ENCODE measurements at places on chromosomes 4 and X. TPM values are rescaled to one million over a fixed set of nuclear protein-coding genes. Genes with fewer than 3 reads are reported as not detected.

Gene CFI
- 1.6 TPM for total RNA-seq

Gene PRKX
- total RNA-seq: 26.6 TPM

Gene EBP
- 28.8 TPM for total RNA-seq

Gene USP17L12
- total RNA-seq: not detected

Gene PNMA3
- 15.0 TPM for total RNA-seq

Gene TBCK
- total RNA-seq: 147 TPM

Gene TKTL1
- total RNA-seq: 1.9 TPM

Gene DIPK2B
- total RNA-seq: 2.2 TPM

Gene INPP4B
- 5.9 TPM for total RNA-seq

Gene DNASE1L1
- total RNA-seq: 5.6 TPM

Gene GLRA2
- total RNA-seq: 86.1 TPM

Gene PLK4
- 15.3 TPM for total RNA-seq

Gene NUDT9
- 21.0 TPM for total RNA-seq

Gene NDP
- 16.0 TPM for total RNA-seq

Gene RRAGB
- total RNA-seq: 76.1 TPM

Gene ESX1
- total RNA-seq: not detected

Gene CXCL10
- not detected for total RNA-seq

Gene SCML2
- 13.1 TPM for total RNA-seq

Gene HSFX2
- 1.9 TPM for total RNA-seq

Gene ZCCHC18
- total RNA-seq: 18.2 TPM

Gene SORCS2
- 8.1 TPM for total RNA-seq

Gene AADAT
- 32.9 TPM for total RNA-seq

Gene KDR
- 10.6 TPM for total RNA-seq

Gene CXCL3
- not detected for total RNA-seq

Gene S100G
- total RNA-seq: not detected

Gene ARMCX1
- total RNA-seq: 71.4 TPM

Gene FAAH2
- total RNA-seq: 9.4 TPM
